Lower lobe of right lung (tissue), 2 donors: ENCODE measurements at places on chromosomes 7 and 10. TPM values are rescaled to one million over a fixed set of nuclear protein-coding genes. Genes with fewer than 3 reads are reported as not detected.
A peak's percentile ranks its signal among the peaks of the same experiment; 100 is the strongest.

GRCh38 chr7:4657640-4658417, 24.3 kb upstream of the FOXK1 start:
- H3K27me3 ChIP-seq, result no peaks in the 10 kb centered on the region
- H3K4me3 ChIP-seq, result no peak overlapping the region
- no peak overlapping the region for H3K27ac ChIP-seq
- peaks cover 8% of the 10 kb centered on the region for H3K4me1 ChIP-seq

DNA sequence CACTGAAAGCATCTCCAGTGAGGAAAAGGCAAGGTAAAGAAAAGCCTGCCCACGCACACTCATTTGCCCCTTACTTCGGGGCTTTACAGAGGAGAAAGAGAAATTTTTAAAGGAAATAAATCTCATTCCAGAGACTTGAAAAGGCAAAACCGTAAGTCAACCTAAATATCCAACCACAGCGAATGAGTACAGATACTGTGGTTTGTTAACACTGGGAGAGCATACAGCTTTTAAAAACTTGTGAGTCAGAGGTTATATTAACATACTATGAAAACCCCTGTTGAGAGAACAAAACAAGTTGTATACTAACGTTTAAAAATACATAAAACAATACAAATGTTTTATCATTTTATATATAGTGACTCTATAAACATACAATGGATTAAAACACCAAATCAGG, 28.6 kb upstream of the ST7 start:
- no peak for DNase-seq
- H3K4me1 ChIP-seq, result no peaks in the 10 kb centered on the region
- H3K4me3 ChIP-seq, result no peak overlapping the region
- H3K27ac ChIP-seq, result no peak overlapping the region
- peaks cover 2% of the 10 kb centered on the region for H3K36me3 ChIP-seq
- H3K27me3 ChIP-seq, result no peaks in the 10 kb centered on the region

- H3K27ac ChIP-seq, result no peak overlapping the region
- no peaks in the 10 kb centered on the region for H3K36me3 ChIP-seq
- H3K4me3 ChIP-seq, result no peak overlapping the region
- peaks cover 17% of the 10 kb centered on the region for H3K4me1 ChIP-seq
- DNase-seq, result no peak
Measured at GRCh38 chr10:110788620-110789385, 82.9 kb upstream of the PDCD4 start.

DNA sequence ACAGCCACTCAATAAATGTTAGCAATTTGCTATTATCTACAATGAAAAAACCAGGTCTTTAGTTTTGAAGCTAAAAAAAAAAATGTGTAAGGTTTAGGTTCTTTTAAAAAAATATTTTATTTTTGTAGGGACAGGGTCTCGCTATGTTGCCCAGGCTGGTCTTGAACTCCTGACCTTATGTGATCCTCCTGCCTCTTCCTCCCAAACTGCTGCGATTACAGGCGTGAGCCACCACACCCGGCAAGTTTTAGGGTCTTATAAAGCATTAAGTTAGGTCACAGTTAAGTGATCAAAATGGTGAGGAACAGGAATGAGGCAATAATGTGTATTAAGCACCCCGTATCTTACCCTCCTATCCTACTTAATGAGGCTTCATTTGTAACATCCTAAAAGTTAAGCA, 774 bp downstream of the SEM1 start:
- H3K27ac ChIP-seq, result peak overlapping the region; percentile 90
- H3K27me3 ChIP-seq, result no peaks in the 10 kb centered on the region
- DNase-seq, result no peak
- peaks cover 21% of the 10 kb centered on the region for H3K4me1 ChIP-seq

GRCh38 chr10:91312382-91312733, 91.9 kb downstream of the PCGF5 start:
- no peak for DNase-seq
- no peaks in the 10 kb centered on the region for H3K36me3 ChIP-seq
- no peak overlapping the region for H3K4me3 ChIP-seq
- no peaks in the 10 kb centered on the region for H3K27me3 ChIP-seq
- no peak overlapping the region for H3K27ac ChIP-seq

DNA sequence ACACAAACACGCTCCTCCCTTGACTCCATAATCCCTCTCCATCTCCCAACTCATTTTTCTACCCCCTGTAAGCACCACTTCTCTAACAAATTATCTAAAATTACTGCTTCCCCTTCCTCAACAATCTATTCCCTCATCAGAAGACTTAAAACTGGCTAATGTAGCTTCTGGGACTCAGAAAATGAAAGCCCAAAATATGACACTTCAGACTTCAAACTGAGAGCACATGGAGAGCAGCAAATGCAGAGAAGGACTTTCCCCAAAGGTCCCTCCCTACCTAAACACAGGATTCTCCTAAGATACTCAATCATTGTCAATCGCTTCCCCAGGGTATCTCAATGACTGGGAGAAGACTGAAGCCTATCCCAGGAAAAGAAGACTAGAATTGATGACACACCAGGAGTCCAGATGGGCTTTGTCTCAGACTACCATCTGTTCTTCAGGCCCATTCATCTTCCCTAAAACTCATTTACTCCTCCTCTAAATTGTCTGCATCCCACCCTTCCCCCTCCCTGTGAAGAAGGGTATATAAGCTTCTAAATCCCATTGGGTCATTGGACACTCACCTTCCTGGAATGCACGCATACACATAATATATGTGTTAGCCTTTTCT, 39.2 kb downstream of the ST8SIA6 start:
- no peak overlapping the region for H3K4me3 ChIP-seq
- no peak overlapping the region for H3K27ac ChIP-seq
- no peaks in the 10 kb centered on the region for H3K27me3 ChIP-seq
- DNase-seq, result no peak
- no peaks in the 10 kb centered on the region for H3K36me3 ChIP-seq
- no peaks in the 10 kb centered on the region for H3K4me1 ChIP-seq

The NHLRC2 gene
- 43.6 TPM for total RNA-seq

The ZNF273 gene
- 8.4 TPM for total RNA-seq

The PGAM1 gene
- 133 TPM for total RNA-seq
